Lower lobe of right lung (tissue), 2 donors: ENCODE measurements at places on chromosomes 16 and 17.
A peak's percentile ranks its signal among the peaks of the same experiment; 100 is the strongest.

GRCh38 chr17:19986941-19987861 is 9.6 kb upstream of the AKAP10 start:
- no peak for DNase-seq

GRCh38 chr16:86303787-86304678 is 206.3 kb upstream of the FOXF1 start:
- no peak for DNase-seq

GRCh38 chr16:75244844-75245758 is 6.3 kb downstream of the BCAR1 start:
- peak; percentile 83 for DNase-seq

DNA sequence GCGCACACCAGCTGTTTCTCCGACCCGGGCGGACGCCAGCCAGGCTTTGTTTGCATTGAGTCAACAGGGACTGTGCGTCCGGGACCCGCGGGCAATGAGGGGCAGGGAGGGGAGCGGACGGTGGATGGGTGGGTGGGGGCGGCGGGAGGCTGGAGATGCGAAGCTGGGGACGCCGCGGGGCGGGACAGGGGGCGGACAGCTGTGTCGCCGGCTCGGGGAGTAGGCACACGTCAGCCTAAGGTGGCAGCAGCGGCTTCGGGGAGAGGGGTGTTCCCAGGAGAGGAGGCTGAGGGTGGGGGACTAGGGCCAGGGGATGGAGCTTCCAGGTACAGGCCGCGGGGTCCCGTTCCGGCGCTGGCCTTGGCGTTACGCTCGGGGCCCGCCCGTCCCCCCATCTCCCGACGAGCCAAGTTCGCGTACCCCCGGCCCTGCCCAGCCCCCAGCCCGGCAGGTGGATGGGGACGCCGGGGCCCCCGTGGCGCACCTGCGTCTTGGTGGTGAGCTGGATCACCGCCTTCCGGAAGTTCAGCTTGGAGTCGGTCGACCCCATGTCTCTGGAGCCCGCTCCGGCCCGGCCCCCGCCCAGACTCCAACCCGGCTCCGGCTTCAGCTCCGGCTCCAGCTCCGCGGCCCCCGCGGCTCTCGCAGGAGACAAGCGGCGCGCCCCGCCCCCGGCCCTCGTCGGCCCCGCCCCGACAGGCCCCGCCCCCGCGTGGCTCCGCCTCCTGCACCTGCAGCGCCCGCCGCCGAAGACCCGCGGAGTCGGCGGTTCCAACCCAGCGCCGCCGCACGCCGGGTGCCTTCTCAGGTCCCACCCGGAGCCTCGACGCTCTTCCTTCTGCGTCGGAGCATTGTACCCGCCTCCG is at the start of gene HID1:
Gene HID1 (minus strand): TSS at position 653 of the 866 bp plus-strand sequence. CDS start 103 bp downstream, at position 550.
- peak; percentile 79 for DNase-seq

- DNase-seq = no peak
Observed at GRCh38 chr17:33904476-33904875, 350.6 kb upstream of the CCL2 start.

- DNase-seq = no peak
Observed at GRCh38 chr16:52309446-52310416, 237.2 kb downstream of the TOX3 start.

GRCh38 chr17:82412535-82413520 is 5.3 kb upstream of the HEXD start:
- DNase-seq = no peak

DNA sequence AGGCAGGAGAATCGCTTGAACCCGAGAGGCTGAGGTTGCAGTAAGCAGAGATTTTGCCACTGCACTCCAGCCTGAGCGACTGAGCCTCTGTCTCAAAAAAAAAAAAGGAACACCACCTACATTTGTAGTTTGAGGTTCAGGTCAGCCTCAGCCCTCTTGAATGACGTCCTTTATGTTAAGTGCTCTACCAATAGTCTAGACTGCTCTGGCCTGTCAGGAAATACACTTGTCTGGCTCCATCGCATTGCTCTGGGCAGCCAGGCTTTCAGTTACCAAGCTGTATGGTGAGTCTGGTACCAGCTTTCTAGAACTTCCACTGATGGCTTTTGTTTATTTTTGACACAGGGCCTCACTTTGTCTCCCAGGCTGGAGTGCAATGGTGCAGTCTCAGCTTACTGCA is 11.4 kb downstream of the SOCS7 start:
- DNase-seq = no peak

- DNase-seq = peak; percentile 85
Observed at GRCh38 chr17:8220783-8221662, 10.6 kb upstream of the AURKB start.

DNA sequence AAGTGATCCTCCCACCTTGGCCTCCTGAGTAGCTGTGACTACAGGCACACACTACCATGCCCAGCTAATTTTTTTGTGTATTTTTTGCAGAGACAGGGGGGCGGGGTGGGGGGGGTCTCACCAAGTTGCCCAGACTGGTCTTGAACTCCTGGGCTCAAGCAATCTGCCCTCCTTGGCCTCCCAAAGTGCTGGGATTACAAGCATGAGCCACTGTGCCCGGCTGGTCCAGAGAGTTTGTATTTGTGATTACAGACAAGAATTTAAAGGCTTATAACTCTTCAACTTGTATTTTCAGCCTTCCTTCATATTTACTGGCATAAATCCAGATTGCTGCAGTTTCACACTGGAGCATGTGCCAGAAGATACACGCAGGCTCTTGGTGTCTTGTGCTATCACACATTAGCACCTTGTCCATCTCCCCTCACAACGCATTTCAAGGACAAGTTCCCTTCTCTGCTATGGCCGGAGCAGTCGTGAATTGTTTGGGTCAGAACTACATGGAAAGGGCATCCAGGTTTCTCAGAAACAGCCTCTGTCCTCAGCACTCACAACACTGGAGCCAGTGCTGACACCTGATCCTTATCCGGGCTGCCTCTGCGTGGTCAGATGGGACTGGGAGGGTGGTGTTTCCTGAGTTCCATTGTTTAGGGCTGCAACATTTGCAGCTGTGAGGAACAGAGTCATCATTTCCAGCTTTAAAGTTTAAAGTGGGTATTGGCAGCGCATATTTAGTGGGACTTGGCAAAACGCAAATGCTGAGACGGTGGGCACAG is 28.1 kb downstream of the WSCD1 start:
- no peak for DNase-seq

DNA sequence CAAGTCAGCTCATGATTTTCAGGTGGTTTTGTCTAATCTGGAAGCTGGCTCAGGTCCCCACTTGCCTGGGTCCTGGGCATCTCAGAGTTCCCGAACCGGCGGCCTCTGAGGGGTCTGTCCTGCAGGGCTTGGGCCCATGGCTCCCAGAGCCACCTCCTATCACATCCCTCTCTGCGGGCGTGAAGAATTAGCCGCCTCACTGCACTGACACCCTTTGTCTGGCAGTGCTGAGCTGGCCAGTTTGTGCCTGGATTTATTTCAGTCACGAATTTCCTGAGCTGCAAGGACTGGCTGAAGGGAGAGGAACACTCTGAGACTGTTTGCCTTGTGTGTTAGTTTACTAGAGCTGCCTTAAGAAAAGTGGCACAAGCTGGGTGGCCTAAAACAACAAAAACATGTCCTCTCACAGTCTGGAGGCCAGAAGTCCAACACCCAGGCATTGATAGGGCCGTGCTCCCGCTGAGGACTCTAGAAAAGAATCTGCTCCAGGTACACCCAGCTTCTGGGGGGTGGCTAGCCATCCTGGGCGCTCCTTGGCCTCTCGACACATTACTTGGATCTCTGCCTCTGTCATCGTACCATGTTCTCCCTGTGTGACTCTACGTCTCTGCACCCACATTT is 217.5 kb upstream of the DYNLRB2 start:
- DNase-seq = no peak

DNA sequence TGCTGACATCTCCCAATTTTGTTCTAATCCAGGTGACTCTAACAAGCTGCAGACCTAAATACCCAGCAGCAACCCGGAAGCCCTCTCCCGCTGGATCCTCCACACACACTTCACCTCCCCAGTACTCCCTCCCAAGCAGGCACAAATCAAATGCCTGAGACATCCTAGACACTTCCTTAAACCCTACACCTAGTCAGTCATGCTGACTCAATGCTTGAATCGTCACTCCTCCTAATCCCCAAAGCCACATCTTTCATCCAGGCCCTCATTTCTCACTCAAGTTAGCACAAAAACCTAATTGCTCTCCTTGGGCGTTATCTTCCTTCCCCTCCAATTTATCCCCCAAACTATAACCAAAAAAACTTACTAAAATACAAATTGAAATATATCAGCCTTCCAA is 32.7 kb downstream of the CMC2 start:
- DNase-seq = no peak

DNA sequence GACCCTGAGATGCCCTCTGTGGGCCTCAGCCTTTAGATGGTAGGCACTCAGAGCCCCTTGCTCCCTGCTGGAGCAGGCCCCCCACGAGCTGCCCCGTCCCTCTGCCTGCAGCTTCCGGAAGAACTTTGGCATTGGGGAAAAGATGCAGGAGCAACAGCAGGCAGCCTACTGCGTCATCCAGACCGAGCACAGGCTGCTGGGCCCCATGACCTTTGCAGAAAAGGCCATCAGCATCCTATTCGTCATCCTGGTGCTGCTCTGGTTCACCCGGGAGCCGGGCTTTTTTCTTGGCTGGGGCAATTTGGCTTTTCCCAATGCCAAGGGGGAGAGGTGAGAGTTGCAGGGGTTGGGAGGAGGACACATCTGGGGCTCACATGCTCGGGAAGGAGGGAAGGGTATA is 12.7 kb upstream of the FOXN1 start:
- DNase-seq = no peak

DNA sequence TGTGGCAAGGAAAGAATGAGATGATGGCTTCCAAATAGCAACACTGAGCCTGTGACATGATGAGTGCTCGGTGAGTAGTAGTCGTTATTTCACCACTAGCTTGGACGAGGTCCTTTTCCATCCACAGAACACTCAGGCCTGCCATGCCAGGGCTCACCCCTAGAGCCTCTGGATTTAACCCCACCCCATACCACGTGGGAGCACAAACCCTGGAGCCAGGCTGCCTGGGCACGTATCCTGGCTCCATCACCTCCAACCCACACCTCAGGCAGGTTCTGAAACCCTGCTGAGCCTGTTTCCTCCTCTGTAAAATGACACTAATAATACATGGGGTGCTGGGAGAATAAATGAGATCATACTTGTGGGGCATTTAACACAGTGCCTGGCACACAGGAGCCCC is 192.4 kb downstream of the KATNIP start:
- no peak for DNase-seq

GRCh38 chr16:80656711-80657150 is 115.9 kb downstream of the DYNLRB2 start:
- no peak for DNase-seq

GRCh38 chr17:50352072-50352692 is 6.3 kb downstream of the XYLT2 start:
- no peak for DNase-seq

DNA sequence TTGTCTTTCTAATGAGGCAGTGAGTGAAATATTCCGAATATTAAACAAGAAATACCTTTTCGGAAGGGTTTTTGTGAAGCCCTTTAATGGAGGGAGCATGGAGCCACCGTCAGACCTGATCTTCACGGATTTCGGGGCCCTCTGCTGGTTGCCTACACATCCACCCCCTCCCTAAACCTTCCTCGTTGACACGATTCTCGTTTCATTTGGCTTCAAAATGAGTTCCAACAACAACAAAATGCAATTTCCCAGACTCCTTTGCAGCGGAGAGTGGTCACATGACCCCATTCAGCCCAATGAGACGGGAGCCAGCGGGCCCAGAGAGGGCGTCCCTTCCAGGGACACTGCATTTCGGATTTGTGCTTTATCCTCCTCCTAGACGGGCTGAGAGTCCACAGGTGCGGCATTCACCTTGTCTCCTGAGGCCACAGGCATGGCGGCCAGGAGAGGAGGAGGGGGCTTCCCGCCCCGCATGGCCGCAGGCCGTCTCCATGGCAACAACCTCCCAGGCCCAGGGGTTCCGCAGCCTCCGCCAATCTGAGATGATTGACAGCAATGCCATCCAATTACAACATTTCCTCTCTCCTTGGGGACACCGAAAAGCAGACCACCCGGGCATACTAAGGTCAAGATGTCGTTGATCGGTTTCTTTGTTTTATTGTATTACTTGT is 259.8 kb downstream of the C16orf95 start:
- DNase-seq = no peak
